ENCODE measurements at places on chromosomes 6 and 20.

DNA sequence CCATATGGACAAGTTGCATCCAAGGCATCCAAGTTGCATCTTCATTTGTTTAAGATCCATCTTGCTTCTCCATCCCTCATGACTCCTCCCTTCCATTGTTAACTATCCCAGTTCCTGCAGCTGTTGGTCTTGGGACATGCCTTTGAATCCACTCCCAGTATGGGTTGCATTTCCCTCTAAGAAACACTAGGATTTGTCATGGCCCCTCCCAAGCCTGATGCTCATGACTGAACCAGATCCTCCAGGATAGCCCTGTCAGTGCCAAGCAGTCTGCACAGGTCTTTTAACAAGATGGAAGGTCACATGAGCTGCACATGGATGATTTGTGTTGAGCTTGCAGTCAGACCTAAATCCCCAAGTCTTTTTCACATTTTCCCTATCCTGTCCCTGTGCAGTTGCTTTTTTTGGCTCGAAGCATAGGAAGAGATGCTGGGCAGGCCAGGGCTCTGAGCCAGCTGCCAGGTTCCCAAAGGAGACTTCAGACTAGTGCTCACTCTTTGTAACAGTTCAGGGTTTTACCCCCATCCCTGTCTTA is 4.2 kb downstream of the PPP2R5D start:
- no peak for DNase-seq

DNA sequence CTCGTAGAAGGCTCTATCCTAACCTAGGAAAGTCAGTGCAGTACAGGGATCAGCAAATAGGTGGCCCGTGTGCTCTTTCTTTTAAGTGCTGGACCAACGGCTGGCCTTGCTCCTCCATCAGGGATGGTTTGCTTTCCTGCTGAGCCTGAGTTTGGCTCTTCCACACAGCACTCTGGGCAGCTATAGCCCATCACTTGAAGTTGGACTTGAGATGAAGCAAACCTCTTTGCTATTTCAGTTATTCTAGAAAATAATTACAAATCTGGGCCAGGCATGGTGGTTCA is 66.9 kb upstream of the KCNK16 start:
- no peak for DNase-seq

DNA sequence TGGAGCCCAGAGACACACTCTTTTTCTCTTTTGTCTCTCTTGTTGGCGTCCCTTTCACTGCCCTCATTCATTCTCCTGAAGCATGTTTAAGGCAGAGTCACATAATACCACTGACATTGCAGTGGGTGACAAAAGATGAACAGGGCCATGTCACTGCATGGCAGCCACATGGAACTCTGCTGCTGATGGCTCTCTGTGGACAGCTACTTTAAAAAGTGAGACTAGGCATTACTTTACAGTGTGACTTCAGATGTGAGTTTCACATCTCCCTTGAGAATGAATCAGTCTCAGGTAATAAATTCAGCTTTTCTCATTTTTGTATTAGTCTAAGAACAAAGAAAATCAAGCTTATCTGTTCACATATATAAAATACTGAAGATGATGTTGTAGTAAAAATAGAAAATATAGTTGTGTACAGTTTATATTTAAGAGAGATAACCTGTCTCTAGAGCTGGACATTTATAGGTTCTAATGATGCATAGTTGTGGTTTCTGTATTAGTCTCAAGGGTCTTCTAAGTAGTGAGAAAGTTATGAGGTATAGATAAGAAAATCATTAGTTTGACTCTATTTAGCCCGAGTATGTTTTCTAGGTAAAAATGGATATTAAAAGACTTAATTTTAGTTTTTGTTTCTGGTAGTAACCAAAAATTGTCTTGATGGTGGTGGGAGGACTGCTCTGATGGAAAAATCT is 6.1 kb downstream of the MRS2 start:
- DNase-seq, result peak; percentile 22

- DNase-seq, result no peak
These were observed 92.0 kb upstream of the FRMD1 start for GRCh38 chr6:168170841-168171601.

Measured in GM12892 (cell line).